ENCODE measurements at places on chromosomes 2 and 18.
A peak's percentile ranks its signal among the peaks of the same experiment; 100 is the strongest.

- no peak for DNase-seq
These were observed 283.2 kb upstream of the MEX3C start for GRCh38 chr18:51480407-51481261.

DNA sequence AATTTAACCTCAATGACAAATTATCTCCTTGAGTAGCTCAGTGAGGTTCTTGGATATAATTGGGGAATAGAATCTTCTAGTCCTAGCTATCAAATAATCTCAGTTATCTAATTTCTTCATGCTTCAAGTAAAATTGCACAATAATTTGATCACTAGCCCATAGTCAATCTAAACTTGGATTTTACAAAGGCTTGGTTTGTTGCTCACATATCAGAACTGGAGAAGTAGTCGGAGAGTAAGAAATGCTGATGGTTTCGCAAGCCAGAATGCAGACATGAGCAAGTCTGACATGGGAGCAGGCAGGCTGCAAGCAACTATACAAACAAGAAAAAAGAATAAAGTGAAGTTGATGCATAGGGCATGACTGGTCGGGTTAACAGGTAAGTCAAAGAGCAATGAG, 11.7 kb upstream of the PDE11A start:
- DNase-seq, result no peak

GRCh38 chr2:219448776-219449341, 14.2 kb downstream of the SPEG start:
- DNase-seq, result no peak

GRCh38 chr2:150985741-150986140, 275.9 kb downstream of the RBM43 start:
- DNase-seq, result no peak

DNA sequence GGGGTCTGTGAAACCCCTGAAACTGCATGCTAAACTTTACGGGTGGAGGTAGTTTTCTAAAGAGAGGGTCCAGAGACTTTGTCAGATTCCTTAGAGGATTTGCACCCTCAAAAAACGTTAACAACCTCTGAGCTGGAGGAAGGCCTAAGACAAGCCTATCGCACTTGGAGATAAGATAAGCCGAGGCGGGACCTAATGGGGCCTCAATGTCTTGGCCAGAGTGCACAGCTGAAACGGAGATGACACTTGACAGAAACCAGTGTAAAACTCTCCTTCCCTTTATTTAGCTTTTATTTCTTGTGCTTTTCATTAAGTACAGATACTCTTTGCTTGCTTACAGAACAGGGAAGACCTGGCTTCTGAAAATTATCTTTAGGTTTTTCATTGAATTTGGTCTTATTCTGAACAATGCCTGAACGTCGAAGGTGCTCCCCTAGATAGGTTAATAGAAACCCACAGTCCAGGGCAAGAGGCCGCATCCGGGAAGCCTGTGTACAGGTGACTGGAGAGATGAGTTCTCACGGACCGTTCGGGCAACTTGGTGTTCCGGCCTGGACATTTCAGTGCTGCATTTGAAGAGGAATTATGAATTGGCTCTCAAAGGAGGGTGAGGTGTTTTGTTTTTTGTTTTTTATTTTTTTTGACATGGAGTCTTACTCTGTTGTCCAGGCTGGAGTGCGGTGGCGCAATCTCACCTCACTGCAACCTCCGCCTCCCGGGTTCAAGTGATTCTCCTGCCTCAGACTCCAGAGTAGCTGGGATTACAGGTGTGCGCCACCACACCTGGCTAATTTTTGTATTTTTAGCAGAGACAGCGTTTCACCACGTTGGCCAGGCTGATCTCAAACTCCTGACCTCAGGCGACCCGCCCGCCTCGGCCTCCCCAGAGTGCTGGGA, 49.7 kb downstream of the SH3BP4 start:
- DNase-seq, result no peak

GRCh38 chr18:13804305-13804704, 19.6 kb upstream of the MC5R start:
- DNase-seq, result no peak

DNA sequence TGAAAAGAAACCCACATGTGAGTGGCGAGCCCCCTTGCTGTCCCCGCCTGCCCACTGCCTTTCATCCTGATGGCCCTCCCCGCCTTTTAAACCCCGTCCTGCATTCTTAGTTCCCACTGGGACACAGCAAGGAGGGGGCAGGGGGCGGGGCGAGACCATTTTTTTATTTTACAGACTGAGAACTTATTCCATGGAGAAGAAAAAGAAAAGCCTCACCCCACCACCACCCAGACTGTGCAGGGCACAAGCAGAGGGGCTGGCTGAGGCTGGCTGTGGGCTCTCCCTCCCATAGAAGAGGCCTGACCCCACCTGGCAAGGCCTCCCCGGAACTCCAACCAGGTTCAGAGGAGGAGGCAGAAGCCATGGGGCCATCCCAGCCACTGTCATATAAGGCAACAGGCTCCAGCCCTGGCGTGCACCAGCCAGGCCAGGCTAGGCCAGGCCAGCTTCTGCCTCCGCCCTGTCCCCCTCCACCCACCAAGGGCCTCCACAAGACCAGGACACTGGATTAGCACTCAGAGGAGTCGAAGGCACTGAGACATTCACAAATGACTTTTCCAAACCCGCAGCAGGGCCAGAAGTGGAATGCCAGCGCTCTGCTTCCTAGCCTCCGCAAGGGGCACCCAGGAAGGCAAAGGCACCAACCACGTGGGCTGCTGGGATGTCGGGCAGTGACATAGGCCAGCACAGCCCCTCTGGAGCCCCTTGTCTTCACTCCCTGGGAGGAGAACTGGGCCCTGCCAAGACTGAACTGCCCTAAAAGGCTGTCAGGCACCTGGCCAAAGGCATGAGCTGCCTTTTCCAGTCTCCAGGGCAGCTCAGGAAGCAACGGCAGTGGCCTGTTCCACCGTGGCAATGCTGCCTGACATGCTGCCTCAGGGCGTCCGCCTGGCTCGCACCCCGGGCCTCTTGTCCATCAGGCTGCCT, 37.5 kb upstream of the SEMA4C start:
- DNase-seq, result peak; percentile 85

DNA sequence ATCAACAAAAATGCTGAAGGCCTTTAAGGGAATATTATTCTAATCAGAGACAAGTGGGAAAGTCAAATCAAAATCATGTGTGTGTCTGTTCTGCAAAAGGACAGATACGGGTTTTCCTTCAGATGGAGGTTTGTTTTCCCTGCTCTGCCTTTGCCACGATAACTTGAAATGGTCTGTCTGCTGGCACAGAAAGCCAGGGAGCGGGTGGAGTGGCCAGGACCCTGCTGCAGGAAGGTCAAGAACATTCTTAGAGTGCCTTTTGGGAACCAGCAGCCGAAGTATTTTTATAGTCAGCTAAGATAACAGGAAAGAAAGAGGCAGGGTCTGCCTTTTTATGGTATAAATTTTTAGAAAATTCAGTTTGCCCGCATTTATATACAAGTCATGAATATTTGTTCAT, 234.2 kb downstream of the LTBP1 start:
- no peak for DNase-seq

Measured in left forelimb (tissue), 1 donor.